ENCODE measurements at places on chromosomes 12 and 14.

GRCh38 chr14:35875296-35875695 is 49.2 kb downstream of the BRMS1L start:
- no peak for DNase-seq

GRCh38 chr12:59085690-59086089 is 165.4 kb upstream of the LRIG3 start:
- DNase-seq = no peak

GRCh38 chr14:59630288-59630963 is 53.8 kb upstream of the CCDC175 start:
- DNase-seq = no peak

- DNase-seq = no peak
These were observed 9.2 kb downstream of the ERP29 start for GRCh38 chr12:112022241-112023016.

DNA sequence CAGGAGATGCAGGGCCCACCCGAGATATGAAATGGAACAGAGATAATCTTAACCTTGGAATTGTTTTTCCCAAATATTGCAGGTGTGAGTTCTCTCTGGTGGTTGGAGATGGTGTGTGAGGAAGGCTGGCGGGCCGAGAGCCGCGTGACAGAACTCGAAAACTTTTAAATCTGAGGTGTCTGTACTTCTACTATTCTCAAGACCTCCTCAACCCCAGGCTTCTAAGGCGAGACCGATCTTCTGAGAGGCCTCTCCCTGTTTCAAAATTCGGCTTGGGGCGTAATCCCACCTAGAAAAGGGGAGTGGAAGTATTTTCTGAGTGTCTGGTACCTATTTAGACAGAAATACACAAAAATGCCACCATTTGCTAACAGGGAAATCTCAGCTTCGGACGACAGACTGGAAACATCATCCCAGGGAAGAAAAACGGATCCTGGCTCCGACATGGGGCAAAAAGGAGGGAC is 611 bp downstream of the SARNP start:
- DNase-seq = no peak

DNA sequence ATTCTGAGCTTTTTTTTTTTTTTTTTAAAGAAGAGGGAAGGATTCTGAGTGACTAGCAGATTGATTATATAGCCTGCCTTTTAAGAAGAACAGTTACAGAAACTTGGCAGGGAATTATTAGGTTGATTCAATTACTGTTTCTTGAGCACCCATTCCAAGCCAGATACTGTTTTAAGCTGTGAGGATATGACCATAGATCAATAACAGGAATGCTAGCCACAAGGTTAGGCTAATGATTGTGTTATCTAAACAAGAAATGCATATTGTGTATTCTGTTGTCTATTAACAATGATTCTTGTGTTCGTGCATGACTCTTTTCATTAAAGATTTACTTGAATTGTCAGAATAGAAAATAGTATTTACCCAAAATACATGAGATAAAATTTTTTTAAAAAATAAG is 67.1 kb downstream of the PRORP start:
- no peak for DNase-seq

- DNase-seq = no peak
These were observed 49.4 kb downstream of the LRRC9 start for GRCh38 chr14:59969319-59969718.

DNA sequence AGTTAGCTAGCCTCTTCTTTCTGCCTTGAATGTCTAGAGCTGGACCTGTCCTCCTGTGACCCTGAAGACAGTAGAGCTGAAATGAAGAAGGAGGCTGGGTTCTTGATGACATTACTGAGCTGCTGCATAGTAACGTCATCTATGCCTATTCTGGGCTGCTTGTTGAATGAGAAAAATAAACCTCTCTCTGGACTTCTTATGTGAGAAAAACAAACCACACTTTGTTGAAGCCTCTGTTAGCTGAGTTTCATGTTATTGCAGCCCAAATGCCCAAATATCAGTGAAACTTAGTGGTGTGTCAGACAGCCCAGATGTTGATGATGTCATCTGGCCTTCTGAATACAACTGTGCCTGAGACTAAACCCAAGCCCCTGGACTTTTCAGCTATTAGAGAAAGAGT is 67.0 kb upstream of the MAX start:
- no peak for DNase-seq

GRCh38 chr12:4267704-4268328 is 5.7 kb upstream of the CCND2 start:
- DNase-seq = no peak

DNA sequence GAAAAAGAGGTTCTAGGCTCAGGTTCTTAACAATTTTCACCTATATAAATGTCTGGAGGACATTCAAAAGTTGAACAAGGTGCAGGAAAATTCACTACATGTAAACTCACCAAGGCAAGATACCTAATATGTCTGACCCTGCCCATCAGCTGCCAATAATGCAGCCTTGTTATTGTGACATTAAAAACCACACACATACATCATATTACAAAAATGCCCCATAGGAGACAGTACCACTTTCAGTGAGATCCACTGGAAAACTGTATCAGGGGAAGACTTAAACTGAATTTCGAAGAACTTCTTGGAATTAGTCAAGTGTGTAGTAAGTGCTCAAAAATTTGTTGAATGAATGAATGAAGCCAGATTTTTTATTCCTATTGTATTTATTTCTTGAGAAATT is 83.1 kb downstream of the KICS2 start:
- DNase-seq = no peak

DNA sequence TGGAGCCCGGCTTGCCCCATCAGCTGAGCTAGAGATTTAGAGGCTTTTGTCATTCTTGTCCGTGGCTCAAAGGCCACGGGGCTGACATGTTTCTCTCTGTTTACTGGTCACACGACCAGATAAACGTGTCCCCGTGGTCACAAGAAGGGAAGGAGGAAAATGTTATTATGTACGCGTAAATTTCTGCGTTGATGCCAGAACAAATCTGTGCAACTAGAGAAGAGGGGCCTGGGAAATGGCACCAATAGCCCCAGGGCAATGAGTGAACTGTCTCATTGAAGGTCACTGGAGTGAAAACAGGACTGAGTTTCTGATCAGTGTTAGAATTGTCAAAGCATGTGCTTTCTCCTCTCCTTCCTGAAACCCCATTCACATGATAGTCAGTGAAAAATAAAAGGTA is 25.3 kb downstream of the OAS2 start:
- DNase-seq = no peak

GRCh38 chr14:41449066-41449465 is 157.6 kb upstream of the LRFN5 start:
- no peak for DNase-seq

- peak; percentile 88 for DNase-seq
These were observed 6.0 kb downstream of the GAPDH start for GRCh38 chr12:6540181-6540877.

DNA sequence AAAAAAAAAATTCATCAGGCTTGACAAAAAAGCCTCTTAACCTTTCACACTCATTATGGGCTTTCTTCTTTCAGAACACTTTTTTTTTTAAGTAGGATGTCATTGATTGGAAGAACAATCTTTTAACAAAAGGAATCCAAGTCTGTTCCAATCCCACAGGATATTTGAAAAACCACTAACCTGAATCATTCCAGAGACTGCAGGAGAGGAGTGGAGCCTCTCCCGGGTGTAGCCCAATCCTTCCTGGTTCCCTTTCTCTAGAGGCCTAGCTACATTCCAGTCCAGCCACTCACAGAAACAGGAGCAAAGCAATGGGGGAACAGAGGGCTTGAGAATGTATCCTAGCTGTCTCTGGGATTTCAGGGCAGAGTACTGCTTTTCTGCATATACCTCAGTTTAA is 4.3 kb downstream of the MFAP5 start:
- no peak for DNase-seq

DNA sequence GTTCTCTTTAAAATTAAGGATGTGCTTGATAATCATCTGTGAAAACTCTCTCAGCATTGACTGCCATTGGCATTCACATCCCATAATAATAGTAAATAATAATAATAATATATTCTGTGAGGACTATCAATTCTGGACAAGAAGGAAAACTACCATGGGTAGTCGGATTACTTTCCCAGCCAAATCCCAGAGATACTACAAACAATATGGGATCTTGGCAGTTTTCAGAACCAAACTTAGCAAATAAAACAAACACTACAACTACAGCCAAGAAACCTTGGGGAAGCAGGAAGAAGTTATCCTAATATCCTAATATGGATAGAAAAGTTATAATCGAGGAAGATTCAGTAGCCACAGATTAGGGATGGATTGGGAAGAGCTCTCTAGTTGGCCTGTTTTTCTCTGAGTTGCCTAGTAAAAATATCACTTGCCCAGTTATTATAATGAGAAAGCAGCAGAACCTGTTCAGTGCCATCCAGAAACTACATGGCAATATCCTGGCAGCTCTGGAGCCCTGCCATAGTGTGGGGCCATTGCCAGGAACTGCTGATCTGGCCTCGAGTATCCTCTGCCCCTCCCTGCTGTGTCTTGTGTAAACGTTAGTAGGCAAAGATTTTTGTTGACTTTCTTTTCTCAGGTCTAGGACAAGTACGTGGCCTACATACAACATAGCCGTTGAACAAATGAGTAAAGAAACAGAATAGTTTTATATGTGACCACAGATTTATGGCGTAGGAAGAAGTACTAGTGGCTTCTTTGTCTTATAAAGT is 193.5 kb downstream of the SLC2A13 start:
- no peak for DNase-seq

- no peak for DNase-seq
These were observed 302.6 kb downstream of the SNAPC1 start for GRCh38 chr14:62064751-62065323.

GRCh38 chr12:115370650-115371049 is 686.7 kb upstream of the TBX3 start:
- no peak for DNase-seq

GRCh38 chr14:25239170-25239569 is 189.2 kb upstream of the STXBP6 start:
- DNase-seq = no peak

DNA sequence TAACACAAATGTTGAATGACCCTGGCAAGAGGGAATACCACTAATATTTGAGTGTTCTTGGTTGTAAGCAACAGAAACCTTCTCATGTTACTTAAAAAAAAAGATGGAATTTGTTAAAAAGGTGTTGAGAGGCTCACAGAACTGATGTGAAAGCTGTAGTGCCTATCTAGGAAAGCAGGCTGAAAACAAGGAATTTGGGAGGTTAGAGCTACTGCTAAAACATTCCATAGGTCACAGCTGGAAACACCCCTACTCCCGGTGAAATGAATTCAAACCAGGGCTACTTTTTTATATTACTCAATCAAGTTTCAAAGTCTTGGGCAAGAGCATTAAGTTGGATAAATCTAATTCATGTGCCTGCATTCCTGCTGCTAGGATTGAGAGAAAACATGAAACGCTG is 104.1 kb downstream of the SLC35F4 start:
- no peak for DNase-seq
